ENCODE measurements at places on chromosomes 12 and 14.

DNA sequence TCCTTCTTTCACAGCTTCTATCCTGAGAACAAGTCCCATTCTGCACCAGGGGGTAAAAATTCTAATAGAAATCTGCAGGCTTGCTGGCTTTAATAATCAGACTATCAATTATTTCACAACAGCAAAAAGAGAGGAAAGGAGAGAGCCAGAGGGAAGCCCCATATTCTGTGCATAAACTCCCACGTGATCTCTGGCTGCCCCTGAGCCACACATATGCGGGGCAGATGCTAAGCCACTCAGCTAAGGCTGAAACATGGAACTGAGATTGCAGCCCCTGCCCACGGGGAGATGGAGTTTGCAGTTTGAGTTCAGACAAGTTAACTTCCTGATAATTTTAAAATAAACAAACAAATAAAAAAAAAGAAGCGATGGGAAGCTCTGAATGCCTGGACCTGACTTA is 254.4 kb upstream of the CCDC196 start:
- no peak for DNase-seq

GRCh38 chr12:92602930-92603623 is 99.7 kb upstream of the PLEKHG7 start:
- DNase-seq = no peak

- no peak for DNase-seq
Measured at GRCh38 chr14:33917661-33918060, 33.2 kb downstream of the EGLN3 start.

GRCh38 chr12:46100551-46101484 is 110.4 kb upstream of the SCAF11 start:
- DNase-seq = no peak

DNA sequence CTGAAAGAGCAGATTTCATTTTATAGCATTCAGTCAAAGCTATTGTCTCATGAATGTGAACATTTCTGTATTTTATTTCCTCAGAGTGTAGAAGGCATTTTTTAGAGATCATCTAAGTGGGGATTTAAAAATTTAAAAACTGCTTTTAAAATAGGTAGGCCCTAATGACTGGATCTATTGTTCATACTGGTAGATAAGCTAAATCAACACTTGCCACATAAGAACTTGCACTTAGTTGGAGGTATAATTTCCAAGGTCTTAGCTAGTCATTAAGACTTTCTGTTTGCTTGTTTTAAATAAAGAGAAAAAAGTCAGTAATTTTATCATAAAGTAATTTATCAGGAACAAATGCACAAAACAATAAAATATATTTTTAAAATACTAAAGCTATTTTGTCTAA is 75.2 kb upstream of the LMO3 start:
- no peak for DNase-seq
